ENCODE measurements at places on chromosomes 5 and 9. TPM values are rescaled to one million over a fixed set of nuclear protein-coding genes. Genes with fewer than 3 reads are reported as not detected.
A peak's percentile ranks its signal among the peaks of the same experiment; 100 is the strongest.

The ELL2 gene
- 0.54 TPM for total RNA-seq

The CCL28 gene
- total RNA-seq: not detected

The MEIKIN gene
- total RNA-seq: not detected

The C5orf58 gene
- not detected for total RNA-seq

The PCDHGB2 gene
- 0.18 TPM for total RNA-seq

The CD274 gene
- not detected for total RNA-seq

The PTPRD gene
- total RNA-seq: 15.0 TPM

The HSD17B4 gene
- 203 TPM for total RNA-seq

The KCNN2 gene
- total RNA-seq: not detected

The HIGD2A gene
- 119 TPM for total RNA-seq

GRCh38 chr9:34377404-34377746 lies 677 bp upstream of the MYORG start:
- DNase-seq: no peak

GRCh38 chr5:56183506-56183905 lies 49.6 kb downstream of the ANKRD55 start:
- DNase-seq: no peak

GRCh38 chr5:34555699-34556508 lies 100.2 kb upstream of the RAI14 start:
- DNase-seq: no peak

- no peak for DNase-seq
Observed at GRCh38 chr5:154205441-154206117, 15.0 kb downstream of the GALNT10 start.

- no peak for DNase-seq
Observed at GRCh38 chr5:180540050-180540694, 46.0 kb downstream of the CNOT6 start.

GRCh38 chr9:7608261-7608660 lies 191.3 kb downstream of the DMAC1 start:
- no peak for DNase-seq

DNA sequence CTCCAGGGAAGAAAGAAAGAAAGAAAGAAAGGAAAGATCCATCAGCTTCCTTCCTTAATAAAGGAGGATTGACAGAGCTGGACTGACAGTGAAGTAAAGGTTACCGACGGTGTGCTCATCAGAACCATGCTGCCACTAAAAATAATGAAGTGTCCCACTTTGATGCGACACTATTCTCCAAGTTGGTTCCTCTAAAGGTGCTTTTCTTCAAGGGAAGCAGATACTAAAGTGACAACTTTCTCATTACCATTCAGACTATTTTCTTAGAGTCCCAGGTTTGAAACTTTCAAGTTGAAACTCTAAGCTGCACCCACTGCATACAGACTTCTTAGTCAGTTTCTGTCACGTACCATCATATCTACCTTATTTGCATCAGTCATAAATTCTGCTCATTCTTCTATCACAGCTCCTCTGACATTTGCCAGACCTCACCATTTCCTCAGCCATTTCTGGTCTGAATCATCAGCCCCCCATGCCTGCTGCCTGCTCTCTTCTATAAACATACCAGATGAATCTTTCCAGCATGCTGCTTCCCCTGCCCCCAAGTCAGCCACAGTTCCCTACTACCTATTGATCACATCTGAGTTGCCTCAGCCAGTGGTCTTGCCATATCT lies 177.6 kb downstream of the DEPDC1B start:
- DNase-seq: no peak

- no peak for DNase-seq
Observed at GRCh38 chr9:136200424-136200823, 4.5 kb downstream of the LHX3 start.

- no peak for DNase-seq
Observed at GRCh38 chr5:5383461-5383860, 39.0 kb upstream of the ICE1 start.

DNA sequence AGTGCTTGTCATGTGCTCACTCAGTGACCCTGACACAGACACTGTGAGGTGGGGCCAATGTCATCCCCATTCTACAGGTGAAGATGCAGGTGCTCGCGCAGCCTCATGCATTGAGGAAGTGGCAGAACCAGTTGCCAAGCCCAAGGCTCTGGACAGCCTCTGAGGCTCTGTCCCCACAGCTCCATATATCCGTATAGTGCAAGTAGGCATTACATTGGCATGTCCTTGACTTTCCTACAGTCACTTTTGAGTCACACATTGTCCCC lies 58.8 kb upstream of the ANGPTL2 start:
- DNase-seq: no peak

GRCh38 chr9:81320909-81321482 lies 368.4 kb downstream of the TLE1 start:
- no peak for DNase-seq

GRCh38 chr5:134136221-134136631 lies 21.7 kb downstream of the TCF7 start:
- peak; percentile 94 for DNase-seq

GRCh38 chr9:89533411-89534095 lies 35.6 kb upstream of the SEMA4D start:
- peak; percentile 65 for DNase-seq

DNA sequence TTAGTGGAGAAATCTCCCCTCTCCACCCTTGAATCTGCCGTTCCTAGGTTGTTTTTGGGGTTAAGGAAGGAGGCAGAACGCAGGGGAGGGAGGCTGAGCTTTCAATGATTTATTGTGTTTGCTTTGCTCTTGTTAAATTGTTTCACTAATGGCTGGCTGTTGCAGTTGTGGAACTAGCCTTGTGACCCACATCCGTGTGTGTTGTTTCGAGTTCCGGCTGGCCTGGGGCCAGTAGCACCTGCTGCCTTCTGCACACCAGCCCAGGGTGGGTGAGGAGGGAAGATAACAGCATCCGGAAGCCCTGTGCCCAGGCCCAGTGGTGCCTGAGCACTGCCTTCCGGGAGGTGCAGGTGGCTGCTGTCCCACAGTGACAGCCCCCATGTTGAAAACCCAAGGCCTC lies 3.6 kb downstream of the ERGIC1 start:
- DNase-seq: no peak

DNA sequence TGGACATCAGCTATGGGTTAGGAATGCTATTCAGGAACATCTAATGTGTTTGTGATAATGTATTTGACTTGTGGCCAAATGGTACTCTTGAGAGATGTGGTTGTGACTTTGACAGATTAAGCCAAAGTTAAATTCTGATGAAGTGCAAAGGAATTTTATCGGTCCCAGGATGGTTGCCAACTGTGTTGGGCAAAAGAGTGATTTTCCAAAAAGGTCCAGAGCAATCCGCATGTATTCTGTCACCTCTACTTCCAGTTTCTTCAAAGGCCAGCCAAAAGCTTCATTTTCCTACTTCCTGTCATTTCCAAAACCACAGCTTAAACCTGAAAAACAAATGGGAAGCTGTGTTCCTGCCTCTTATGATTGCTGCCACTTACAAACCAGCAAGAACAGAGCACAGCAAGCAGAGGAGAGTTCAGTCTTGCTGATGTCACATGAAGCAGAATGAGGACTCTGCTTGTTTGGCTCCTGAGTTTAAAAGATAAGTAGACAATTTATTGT lies 59.8 kb downstream of the MARCHF3 start:
- no peak for DNase-seq

GRCh38 chr5:68932830-68933434 lies 160.9 kb upstream of the SLC30A5 start:
- no peak for DNase-seq

DNA sequence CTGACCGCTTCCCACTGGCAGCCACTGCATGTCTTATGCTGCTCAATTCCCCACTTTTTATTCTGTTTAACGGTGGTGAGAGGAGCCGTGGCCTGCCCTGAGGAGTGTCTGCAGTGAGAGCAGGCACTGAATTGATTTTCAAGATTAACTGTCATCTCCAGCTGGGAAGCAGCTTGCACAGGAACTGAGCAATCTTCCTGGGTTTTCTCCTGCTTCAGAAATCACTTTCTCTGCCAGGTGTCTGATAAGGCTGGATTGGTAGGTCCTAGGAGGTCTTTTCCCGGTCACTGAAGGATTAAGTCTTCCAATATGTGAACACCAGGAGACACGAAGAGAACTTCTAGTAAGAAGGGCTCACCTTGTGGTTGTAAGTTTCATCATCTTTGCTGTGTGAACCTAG lies 181.1 kb upstream of the RAD23B start:
- DNase-seq: no peak

- DNase-seq: no peak
Observed at GRCh38 chr5:73564675-73565074, 764 bp downstream of the ANKRA2 start.

DNA sequence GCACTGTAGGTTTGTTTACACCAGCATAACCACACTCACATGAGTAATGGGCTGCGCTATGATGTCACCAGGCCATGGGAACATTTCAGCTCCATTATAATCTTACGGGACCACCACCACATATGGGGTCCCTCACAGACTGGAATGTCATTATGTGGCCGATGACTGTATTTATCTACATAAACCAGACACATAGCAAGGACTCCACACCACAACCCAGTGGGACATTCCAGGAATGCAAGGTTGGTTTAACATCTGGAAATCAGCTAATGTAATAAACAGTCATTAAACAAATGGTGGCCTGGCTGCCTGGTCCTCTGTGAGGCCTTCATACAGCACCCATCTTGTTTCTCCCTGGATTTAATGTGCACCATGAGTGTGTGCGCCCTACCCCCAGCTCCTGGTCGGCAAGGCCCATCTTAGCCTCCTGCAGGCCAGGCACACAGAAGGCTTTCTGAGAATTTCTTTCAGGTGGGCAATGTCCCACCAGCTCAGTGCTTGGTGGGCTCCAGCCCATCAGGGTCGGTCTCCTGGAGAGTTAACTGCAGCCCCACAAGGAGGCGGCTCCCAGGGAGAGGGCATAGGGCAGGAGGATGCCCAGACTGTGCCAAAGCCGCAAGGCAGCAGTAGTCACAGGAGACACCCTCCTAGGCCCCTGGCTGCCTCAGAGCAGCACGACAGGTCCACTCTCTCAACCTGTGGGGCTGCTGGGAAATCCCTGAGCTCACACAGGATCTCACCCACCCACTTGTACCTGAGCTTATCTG lies 35.9 kb upstream of the SARDH start:
- DNase-seq: no peak

GRCh38 chr5:154756009-154756867 lies 1.1 kb downstream of the LARP1 start:
- DNase-seq: peak; percentile 36

- no peak for DNase-seq
Observed at GRCh38 chr9:89896806-89897340, 292.1 kb downstream of the GADD45G start.

DNA sequence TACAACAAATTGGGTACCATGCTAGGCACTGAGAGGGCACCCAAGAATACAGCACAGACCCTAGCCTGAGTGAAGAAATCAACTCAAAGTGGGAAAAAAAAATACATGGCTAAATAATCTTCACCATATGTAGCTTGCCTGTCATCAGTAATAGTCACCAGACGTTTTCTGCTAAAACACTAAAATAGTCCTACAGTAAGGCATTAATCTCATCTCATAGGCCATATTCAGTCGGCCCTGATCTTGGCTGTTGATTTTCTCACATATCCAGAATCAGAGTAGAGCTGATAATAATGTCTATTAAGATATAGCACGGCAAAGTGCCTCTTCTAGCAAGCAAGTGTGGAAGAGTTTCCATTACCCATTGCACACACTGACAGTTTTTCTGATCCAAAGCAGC lies 322.1 kb upstream of the SLC30A5 start:
- no peak for DNase-seq

GRCh38 chr5:141811287-141812155 lies 66.7 kb downstream of the PCDH1 start:
- peak; percentile 87 for DNase-seq

DNA sequence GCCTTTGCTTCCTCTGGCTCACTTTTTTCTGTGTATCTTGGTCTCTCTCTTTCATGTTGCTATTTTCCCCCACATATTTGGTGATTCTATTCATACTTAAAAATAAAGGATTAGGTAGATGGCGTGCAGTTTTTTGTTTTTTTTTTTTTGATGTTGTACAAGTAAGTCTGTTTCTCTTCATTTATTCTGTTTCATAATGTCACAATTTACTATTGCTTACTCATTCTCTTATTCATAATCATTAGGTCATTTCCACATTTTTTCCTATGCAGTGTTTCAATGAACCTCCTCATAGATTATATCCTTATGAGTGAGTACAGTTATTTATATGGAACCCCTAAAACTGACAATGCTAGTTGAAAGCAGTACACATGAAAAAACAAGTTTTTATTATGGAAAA lies 136.3 kb downstream of the APBA1 start:
- DNase-seq: no peak

DNA sequence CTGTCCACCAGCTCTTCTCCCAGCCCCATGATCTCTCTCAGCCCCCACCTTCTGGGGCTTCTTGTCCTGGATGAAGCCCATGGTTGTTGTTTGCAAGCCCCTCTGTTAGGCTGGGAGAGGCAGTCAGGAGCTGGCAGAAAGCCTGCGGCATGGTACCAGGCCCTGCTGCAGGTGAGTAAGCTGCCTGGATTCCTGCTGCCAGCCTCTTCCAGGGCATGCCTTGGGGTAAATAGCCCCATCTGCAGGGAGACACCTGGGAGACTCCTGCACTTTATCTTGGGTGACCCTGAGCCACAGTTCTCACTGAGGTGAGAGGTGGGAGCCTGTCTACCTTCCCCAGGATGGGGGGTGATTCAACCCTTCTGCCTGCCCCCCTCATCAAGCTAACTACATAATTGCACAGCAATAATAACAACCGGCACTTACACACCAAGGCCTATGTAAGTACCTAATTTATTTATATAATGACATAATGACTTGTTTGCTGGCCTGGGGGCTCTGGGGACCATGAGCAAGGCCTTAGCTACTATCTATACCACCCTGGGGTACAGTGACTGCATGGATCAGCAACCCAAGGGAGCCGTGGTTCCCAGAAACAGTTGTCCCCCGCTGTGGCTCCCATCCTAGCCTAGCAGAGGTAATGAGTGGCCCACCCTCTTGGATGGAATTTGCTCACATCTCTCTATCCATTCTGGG lies 116.0 kb downstream of the PSD2 start:
- DNase-seq: peak; percentile 27

GRCh38 chr9:93161786-93162562 lies 22.0 kb upstream of the WNK2 start:
- DNase-seq: peak; percentile 81

Measured in G401 (cell line).